Activated CD4-positive, CD25-positive, alpha-beta regulatory T cell (primary cell): ENCODE measurements at places on chromosomes 3 and 15.

DNA sequence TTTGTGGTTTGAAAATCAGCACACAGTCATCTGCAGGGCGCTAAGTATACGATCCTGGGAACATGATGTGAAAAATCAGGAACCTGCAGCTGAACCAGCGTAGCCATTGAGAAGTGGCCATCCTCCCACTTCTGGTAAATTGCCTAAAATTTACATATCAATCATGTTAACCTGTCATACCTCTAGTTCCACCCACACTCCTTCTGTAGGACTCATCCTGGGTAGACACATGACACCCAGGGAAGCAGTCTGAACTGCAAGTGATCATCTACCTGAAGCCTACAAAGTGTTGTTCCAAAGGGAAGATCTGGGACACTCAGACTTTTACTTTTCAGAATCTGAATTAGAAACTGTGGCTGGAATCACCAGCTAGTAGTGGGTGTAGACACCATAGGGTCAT is 5.5 kb upstream of the PSMD6 start:
- no peak for DNase-seq

- no peak for DNase-seq
Measured at GRCh38 chr3:72582211-72582878, 265.9 kb downstream of the SHQ1 start.

- DNase-seq = no peak
Measured at GRCh38 chr3:106182950-106183511, 314.2 kb upstream of the CBLB start.

- no peak for DNase-seq
Measured at GRCh38 chr15:32972686-32973085, 221.8 kb downstream of the FMN1 start.

GRCh38 chr3:149204390-149204991 is 17.1 kb downstream of the CP start:
- no peak for DNase-seq

GRCh38 chr3:135811651-135812050 is 153.9 kb upstream of the PPP2R3A start:
- DNase-seq = no peak

DNA sequence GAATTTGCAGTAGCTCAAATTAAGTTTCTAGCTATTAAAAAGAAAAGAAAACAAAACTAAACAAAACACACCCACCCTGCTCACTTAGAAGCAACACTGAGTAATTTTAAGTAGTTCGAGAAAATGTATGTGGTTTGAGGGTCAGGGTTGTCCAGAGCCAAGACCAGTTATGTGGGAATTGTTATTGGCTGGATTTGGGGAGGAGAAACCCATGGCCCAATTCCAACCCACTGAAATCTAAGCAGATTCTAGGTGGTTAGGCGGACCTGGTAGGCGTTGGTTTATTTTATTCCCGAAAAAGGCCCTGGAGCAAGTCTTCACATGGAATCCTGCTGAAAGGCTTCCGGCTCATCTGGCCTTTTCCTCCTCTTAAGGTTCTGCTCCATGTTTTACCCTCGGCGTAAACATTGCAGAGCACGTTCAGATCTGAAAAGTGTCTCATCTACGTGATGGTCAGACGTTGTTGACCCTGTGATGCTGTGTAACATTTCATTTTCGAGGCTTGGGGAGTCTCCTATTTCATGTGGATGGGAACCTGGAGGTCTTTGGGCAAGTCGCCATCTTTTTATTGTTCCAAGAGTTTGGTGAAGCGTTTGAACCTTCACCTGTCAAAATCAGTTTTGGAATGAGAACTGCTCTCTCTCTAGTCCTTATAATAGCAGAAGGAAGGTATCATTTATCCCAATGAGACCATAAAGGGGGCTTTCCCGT is 64.0 kb downstream of the FLNB start:
- no peak for DNase-seq

DNA sequence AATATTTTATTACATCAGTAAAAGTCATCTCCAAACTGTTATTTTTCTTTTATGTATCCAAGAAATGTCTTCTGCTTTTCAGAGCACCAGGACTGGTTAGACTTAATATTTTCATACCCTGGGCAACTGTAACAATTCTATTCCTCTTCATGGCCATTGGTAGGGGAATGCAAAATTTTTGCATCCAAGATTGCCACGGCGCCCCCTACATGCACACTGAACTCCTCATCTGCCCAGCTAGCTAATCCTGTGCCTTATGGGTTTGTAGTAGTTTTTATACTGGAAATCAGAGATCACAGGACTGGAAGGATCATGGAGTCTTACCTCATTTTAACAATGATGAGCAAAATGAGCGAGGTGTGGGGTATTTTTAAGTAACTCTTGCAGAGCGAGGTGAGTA is 74.2 kb downstream of the CRTC3 start:
- DNase-seq = no peak

- DNase-seq = no peak
Measured at GRCh38 chr3:18505056-18505455, 79.9 kb upstream of the SATB1 start.

- peak; percentile 10 for DNase-seq
Measured at GRCh38 chr3:4492208-4493013, 737 bp upstream of the ITPR1 start.

GRCh38 chr3:59321881-59322540 is 272.2 kb upstream of the CFAP20DC start:
- DNase-seq = no peak

GRCh38 chr3:4834403-4834866 is 144.8 kb upstream of the BHLHE40 start:
- peak; percentile 26 for DNase-seq

GRCh38 chr3:13713396-13713795 is 164.5 kb downstream of the FBLN2 start:
- DNase-seq = no peak

DNA sequence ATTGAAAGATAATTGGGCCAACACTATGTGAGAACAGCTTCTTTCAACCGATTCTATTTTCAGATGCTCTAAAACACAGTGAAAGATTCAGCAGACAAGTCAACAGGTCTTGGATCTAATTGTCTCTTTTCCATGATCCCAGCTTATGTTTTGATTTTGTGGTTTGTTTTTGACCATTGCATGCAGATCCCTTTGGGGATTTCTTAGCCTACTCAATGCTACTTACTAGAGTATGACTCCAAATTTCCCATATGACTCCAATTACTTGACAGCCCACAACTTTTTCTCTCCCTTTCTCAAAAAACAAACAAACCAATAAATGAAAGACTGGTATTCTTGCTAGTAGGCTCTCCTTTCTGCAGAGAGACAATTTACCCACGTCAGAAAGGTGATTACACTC is 67.1 kb downstream of the KCNH8 start:
- no peak for DNase-seq

GRCh38 chr15:65907661-65908060 is 38.4 kb downstream of the RAB11A start:
- DNase-seq = no peak

- no peak for DNase-seq
Measured at GRCh38 chr3:144820726-144821125, 849.1 kb downstream of the DIPK2A start.

- DNase-seq = no peak
Measured at GRCh38 chr3:99429502-99429901, 208.9 kb upstream of the COL8A1 start.

GRCh38 chr3:10504171-10505049 is 976 bp downstream of the ATP2B2 start:
- no peak for DNase-seq

- no peak for DNase-seq
Measured at GRCh38 chr3:111923095-111923771, 55.6 kb upstream of the ABHD10 start.

GRCh38 chr3:149377408-149378364 is at the start of gene TM4SF1:
Gene TM4SF1, minus strand, starts transcription at chr3:149377649. Its CDS starts 102 bp downstream, at chr3:149377547.
- DNase-seq = no peak

- DNase-seq = no peak
Measured at GRCh38 chr3:28347374-28348264, 902 bp upstream of the ZCWPW2 start.

- no peak for DNase-seq
Measured at GRCh38 chr3:129161860-129162271, 1.0 kb upstream of the ISY1 start.

DNA sequence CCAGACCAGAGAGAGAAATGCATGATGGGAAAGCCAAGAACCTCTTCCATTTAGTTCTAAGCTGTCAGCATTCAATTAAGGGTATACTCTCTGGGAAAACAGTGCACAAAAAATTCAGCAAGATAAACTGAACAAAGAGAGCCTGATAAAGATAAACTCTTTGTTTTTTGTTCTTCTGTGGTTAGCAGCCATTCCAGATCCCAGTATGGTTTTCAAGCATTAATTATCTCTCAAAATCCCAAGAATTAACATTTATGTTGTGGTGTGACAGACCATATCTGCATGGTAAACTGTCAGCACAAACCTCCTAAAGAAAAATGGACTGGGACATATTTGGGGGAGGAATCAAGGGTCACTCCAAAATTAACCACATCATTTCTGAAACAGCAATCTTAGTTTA is 124.0 kb upstream of the LRRN1 start:
- no peak for DNase-seq

- DNase-seq = no peak
Measured at GRCh38 chr15:67700023-67700422, 125.3 kb upstream of the SKOR1 start.

GRCh38 chr3:39501968-39502837 is 34.7 kb downstream of the MOBP start:
- DNase-seq = no peak

DNA sequence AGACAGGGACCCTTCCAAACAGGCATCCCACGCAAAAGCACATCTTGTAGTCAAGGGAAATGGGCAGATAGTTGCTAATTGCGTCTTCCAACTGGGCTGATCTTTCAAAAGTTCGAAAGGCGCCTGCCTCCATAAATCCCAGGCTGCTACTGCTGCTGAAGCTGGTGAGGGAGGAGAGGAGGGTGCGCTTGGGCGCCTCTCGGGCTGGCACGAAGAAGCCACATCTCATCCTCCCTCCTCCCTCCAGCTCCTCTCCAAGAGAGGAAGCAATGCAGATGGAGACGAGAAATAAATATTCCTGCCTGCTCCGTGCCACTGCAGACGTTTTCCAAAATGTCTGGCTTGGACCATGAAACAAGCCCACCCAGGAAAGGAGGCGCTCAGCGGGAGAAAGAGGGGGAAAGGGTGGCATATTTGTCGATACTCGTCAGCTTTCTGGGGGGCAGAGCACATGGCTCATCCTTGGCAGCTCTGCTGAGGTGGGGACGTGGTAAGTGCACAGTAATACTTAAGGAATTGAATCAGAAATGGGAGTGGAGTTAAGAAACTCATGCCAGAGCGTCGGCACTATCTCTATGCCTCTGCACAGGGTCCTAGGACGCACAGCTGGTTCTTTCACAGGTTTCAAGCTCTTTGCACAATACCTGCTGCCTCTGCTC is 88.9 kb upstream of the FEZF2 start:
- no peak for DNase-seq

DNA sequence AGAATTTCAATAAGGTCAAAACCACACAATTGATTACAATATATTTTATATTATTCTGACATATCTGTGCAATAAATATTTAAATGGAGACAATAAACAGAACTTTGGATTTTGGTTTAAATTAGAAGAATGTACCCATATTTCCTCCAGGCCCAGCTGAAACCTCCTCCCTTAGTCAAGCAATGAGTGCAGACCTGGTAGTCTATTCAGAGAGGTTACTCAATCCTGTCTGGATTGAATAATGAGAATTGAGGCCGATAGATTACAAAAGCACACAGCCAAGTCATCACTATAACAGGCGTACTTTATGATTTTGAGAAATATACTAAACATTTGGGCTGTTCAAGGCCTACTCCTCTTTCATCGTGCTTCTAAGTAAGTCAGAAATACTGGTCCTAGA is 114.5 kb upstream of the STRIT1 start:
- no peak for DNase-seq

DNA sequence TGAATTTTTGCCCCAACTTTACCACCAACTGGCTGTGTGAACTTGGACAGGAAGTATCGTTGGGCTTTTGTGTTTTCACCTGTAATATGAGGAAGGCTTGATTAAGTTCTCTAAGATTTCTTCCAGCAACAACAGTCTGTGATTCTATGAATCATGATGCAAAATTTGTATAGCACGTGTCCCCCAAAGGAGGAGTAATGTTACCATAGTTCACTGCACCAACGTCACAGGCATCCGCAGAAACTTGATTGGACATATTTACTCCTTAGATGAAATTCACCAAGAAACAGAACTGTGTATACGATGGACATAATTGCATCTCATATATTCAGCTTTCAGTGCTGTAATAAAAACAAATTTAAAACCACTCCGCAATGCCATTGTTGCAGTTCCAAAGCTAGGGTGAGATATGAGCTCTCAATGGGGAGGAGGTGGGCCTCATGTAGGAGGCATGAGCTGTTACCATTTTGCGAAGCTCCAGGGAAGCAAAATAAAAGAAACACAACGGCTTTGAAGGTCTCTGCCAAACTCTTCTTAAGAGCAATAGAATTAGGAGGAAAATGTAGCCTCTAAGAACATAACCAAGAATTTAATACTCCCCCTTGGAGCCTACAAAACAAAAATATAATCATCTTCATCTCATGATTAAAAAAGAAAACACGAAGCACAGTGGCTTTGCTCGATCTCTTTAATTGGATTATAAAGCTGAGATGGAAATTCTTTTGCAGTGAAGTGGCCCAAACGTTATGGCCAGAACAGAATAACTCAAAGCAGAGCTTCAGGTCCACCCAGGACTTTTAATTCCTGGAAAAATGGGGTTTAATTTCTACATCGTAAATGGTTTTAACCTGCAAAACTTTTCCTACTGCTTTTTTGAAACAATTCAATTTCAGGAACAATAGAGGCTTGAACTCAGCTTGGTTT is 80.7 kb downstream of the CHST2 start:
- no peak for DNase-seq

GRCh38 chr3:61804782-61805181 is 243.4 kb downstream of the PTPRG start:
- DNase-seq = no peak

DNA sequence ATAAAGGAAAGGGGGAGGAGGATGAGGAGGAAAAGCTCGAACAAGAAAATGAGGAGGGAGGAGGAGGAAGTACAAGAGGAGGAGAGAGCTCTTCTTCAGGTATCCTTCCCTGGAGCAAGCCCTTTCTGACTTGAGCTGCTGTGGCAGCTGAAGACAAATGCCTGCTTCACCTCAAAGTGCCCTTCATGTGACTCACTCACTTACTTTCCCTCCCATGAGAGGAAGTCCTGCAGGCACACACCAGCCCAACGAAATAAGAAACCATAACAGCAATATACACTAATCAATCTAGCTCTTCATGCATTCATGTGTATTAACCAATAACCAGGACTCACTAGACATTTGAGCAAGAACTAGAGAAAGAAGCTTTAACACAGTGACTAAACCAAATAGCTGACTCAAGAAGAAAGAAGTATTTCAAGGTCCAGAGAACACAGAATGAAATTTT is 251.9 kb downstream of the IGSF11 start:
- no peak for DNase-seq

DNA sequence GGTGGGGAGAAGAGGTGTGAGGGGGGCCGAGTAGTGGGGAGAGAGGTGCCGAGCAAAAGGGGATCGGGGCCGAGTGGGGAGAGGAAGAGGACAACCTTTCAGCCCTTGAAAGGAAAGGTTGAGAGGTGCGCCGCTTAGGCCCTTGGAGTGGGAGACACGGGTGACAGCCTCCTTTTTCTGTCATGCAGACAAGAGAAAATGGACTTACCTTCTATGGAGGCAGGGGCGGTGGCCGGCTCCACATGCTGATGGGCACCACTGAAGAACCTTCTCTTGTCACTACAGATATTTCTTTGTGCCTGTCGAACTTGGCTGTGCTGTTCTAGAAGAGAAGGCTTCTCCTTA is 421 bp downstream of the KLHL18 start:
- no peak for DNase-seq
